ENCODE measurements at places on chromosomes 5 and 9.
A peak's percentile ranks its signal among the peaks of the same experiment; 100 is the strongest.

DNA sequence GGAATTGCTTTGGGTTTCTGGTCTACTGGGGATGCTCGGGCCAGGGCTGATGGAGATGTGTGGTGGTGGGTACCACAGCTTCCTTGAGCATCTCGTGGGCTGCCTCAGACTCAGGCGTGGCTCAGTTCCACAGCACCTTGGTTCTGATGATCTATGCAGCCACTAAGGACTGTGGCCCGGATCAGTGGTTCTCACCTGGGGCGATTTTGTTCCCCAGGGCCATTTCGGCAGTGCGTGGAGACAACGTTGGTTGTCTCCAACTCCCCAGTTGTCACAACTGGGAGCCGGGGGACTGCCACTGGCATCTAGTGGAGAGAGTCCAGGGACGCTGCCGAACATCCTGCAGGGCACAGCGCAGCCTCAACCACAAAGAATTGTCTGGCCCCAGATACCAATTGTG is 47.7 kb downstream of the FGF18 start:
- no peak for DNase-seq

- no peak for DNase-seq
These were observed 73.7 kb upstream of the TNC start for GRCh38 chr9:115191667-115192066.

- peak; percentile 91 for DNase-seq
These were observed 8.0 kb downstream of the BRD3 start for GRCh38 chr9:134059661-134060395.

DNA sequence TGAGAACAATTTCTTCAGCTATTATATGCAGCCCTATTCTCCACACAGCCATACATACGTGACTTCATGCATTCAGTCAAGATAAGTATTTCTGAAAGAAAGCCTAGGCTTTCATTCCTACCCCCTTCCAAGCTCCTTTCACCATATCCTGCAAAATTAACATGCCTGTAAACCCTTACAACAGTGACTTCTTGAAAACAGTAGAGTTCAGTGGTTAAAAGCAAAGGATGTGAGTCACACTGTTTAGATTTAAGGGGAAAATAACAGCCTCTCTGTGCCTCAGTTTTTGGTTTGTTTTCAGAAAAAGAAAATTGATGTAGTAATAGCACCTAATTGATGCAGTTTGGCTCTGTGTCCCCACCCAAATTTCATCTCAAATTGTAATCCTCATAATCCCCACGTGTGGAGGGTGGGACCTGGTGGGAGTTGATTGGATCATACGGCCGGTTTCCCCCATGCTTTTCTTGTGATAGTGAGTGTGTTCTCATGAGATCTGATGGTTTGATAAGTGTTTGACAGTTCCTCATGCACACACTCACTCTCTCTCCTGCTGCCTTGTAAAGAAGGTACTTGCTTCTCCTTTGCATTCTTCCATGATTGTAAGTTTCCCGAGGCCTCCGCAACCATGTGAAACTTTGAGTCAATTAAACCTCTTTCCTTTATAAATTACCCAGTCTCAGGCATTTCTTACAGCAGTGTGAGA is 264.8 kb downstream of the CETN3 start:
- DNase-seq: no peak

DNA sequence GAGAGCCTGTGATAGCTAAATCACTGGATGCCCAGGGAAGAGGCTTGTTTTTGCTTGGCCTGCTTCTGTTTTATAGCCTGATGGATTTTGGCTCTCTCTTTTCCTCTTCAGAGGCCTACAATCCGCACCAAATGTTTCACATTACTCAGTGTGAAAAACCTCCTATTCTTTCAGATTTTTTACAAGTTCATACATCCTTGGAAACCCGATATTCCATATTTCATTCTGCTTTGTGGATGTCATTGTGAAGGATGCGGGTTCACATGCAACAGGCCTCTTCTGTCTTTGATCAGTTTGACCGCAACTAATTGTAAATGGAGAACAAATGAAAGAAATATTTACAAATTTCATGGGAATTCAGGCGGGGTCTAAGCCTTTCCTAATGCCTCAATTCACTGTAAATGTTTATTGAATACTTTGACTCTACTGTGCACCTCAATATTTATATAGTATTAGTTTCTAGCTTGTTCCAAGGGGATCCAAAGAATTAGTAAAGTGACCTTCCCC is 269.9 kb downstream of the DMRT2 start:
- DNase-seq: no peak

- no peak for DNase-seq
These were observed 71.1 kb upstream of the FRRS1L start for GRCh38 chr9:109238125-109238524.

DNA sequence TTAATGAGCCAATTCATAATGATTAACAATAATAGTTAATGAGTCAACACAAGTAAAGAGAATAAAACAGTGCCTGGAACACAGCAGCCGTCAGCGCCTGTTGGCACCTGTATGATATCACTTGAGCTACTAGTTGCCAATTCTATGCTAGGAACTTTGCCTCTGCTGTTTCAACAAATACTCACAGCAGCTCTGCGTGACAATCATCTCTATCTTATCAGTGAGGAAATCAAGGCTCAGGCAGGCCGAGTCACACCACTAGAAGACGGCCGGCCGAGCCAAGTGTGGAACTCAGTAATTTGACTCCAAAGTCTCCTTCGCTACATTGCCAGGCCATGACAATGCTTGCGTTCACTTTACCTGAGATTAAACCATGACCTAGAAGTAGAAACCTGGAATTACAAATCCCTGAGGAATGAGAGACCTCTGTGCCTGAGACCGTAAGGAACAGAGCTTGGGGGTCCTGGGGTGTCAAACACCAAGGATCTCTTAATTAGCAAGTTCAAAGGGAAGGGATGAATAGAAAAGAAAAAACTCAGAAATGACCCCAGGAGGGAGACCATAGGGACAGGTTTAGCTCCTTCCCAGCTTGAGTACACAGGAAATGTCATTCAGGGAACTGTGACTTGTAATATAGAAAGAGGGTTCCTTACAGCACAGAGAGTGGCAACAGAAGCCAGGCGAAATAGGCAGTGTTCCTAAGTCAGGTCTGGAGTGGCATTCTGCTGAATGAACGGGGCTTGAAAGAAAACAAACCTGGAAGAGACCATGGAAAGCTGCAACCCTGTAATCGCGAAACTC is 109.1 kb downstream of the SUSD1 start:
- DNase-seq: no peak

- DNase-seq: no peak
These were observed 57.5 kb downstream of the ADAMTS12 start for GRCh38 chr5:33834334-33834733.

GRCh38 chr9:79829566-79830302 is 258.0 kb downstream of the TLE4 start:
- DNase-seq: no peak
